Right kidney (tissue), 9 donors: ENCODE measurements at places on chromosomes 12 and 14.

- DNase-seq, result no peak
These were observed 78.8 kb downstream of the CRACR2A start for GRCh38 chr12:3673981-3674708.

DNA sequence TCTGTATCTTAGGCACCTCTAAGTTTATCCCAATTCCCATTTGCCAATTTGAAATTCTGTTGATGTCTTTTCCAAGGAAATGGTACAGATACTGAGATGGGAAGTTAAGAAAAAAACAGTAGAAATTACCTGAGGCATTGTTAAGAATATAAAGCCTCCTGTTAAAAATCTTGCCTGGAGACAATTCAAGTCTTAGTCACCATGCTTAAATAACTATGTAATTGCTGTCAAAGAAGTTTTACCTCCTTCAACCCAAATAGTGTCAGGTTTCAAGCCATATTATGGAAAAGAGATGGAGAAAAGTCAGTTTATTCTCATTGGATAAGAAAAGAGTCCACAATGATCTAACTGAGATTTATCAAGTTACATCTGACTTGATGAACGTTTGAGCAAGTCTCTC lies 974.7 kb downstream of the GALC start:
- no peak for DNase-seq

DNA sequence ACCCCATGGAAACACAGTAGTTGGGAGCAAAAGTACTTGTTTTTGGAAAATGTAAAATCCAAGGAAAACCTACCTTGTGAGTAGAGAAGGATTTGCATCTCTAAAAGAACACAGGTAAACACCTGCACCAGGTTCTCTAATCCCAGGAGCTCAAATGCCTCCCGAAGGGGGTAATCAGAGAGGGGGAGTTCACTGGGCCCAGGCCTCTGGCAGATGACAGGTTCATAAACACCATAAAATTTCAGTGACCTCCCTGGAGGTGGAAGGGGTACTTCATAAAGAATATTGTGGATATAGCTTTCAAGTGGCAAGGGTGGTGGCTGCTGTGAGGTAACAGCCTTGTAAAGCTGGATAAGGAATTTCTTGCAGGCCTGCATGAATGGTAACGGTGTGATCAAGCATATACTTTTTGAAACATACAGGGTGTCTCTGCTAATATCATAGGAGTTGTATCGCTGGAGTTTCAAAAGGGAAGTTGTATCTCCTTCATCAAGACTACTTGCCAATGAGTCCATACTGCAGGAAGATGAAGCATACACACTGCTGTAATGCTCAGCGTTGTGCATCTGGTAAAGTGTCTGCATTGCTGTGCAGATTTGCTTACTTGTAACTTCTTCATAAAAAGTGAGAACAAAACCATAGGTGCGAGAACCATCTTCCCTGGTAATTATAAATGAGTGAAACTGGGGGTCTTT lies 111.3 kb downstream of the DENND5B start:
- no peak for DNase-seq

- DNase-seq, result no peak
These were observed 3.0 kb upstream of the RBMS2 start for GRCh38 chr12:56518570-56518969.

- DNase-seq, result no peak
These were observed 11.7 kb upstream of the OSBPL8 start for GRCh38 chr12:76571256-76571655.

- DNase-seq, result no peak
These were observed 24.8 kb downstream of the FOS start for GRCh38 chr14:75303381-75303789.

DNA sequence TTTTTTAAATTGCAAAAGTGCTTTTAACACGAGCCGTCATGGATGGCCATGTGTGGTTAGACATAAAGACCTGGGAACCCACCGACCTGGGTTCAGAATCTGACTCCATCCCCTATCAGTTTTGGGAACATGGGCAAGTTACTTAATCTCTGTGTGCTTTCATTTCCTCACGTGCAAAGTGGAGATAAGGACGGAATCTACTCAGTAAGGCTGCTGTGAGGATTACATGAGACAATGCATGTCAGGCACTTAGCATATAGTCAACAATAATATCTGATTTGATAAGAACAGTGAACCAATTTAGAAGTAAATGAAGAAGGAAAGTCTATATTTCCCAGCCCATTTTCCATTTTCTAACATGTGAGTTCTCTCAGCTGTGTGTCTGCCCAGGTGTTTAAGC lies 235.4 kb downstream of the SUDS3 start:
- DNase-seq, result no peak

- no peak for DNase-seq
These were observed 106.5 kb downstream of the EML1 start for GRCh38 chr14:99899578-99900178.

- no peak for DNase-seq
These were observed 11.6 kb downstream of the RASSF8 start for GRCh38 chr12:25970082-25970481.

- no peak for DNase-seq
These were observed 57.2 kb upstream of the AEBP2 start for GRCh38 chr12:19382111-19382526.

DNA sequence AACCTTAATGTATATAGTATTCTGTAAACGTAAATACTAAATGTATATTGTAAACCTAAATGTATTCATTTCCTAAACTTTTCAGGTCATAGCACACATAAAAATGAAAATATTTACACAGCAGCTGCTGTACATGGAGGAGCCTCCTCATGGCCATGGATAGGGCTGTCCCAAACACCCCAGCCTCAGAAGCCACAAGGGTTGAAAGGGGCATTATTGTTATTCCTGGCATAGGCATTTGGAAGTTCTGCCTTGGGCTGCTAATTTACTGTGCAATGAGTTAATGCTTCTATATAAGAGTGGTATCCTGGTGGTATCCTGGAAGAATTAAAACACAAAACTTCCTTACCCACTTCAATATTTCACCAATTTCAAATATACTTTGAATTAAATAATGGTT lies 159.4 kb downstream of the SLC5A8 start:
- DNase-seq, result no peak

DNA sequence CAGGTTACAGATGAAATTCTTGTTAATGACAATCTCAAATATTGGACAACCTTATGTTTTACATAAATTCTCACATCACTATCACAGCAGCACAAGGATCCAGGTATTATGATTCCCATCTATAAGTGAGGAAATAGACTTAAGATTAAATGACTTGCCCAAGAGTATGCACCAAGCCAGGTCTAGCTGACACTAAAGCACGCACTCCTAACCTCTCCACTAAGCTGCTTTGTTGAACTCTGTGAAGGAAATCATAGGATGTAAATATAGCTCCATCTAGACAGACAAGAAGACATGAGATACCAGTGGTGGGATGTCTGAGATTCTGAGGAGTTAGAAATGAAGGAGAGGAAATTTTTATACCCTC lies 87.9 kb downstream of the PHLDA1 start:
- DNase-seq, result no peak

GRCh38 chr12:63093711-63094110 lies 57.3 kb downstream of the AVPR1A start:
- DNase-seq, result no peak

DNA sequence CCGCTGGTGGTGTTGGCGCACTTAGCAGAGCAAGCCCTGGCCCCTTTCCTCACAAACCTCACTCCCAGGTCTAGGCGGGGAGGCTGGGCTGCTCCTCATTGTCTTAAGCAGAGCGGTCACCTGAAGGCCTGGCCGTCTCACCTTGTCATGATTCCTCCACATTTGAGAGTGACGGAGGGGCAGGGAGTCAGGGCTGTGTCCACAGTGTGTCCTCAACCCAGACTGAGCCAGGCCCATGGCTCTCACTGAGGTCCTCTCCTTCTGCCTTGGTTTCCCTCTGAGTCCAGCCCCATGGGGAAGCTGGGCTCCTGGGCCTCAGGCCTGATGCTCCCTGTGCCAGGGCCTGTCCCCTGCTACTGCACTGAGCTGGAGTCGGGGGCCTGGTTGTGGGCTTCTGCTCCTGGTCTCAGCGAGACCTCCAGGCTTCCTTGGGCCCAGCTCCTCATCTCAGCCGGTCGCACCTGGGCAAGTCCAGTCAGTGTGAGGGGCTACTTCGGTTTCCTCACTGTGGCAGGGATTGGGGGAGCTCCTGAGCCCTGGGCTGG lies 44.9 kb downstream of the KRT80 start:
- no peak for DNase-seq

GRCh38 chr12:106193394-106194215 lies 54.2 kb downstream of the CKAP4 start:
- DNase-seq, result no peak

- no peak for DNase-seq
These were observed 26.5 kb downstream of the PACS2 start for GRCh38 chr14:105340821-105341733.

DNA sequence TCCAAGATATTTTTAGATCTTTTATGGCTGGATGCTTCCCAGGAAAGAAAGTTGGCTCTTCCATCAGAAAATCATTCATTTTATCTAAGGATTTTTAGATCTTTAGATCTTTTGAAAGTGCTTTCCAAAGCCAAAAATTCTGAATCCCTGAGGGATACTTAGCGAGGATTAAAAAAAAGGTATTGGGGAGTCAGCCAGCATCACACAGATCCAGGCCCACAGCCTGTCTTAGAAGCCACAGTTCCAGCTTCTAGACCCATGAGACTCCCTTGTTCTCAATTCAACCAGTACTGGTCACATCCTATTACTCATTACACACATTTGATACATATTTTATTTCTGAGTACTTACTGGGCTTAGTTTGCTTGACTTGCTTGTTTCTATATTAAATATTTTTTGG lies 49.9 kb downstream of the TSPAN8 start:
- DNase-seq, result no peak

DNA sequence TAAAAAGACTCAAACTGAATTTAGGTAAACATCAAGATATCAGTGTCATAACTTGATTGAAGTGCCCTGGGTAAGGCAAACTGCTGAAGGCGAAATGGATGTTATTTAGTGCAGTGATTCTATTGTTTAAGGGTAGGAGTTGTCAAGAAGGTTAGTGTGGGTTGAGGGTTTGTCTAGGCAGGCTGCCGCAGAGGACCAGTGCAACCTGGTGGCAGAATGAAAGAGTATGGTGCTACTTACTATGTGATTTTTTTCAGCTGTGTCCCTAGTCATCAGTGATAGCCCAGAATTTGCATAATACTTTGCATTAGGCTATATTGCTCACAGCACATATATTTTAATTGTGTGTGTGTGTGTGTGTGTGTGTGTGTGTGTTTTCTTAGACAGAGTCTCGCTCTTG lies 1127.0 kb downstream of the GALC start:
- no peak for DNase-seq

GRCh38 chr14:70398706-70399431 lies 18.0 kb downstream of the SYNJ2BP start:
- no peak for DNase-seq

DNA sequence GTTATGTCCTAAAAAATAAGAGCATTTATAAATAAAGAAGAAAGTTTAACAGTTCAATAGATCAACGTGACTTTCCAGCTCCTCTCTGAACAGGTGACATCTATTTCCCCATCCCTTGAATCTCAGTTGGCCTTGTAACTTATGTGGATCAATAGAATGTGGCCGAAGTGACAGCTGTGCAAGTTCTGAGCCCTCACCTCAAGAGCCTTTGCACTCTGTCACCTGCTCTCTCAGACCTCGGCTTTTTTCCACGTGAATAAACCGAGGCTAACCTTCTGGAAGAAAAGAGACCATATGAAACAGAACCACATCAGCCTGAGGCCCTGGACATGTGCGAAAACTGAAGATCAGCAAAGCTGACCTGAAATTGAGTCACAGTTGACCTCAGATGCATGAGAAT lies 253.0 kb downstream of the DAD1 start:
- DNase-seq, result no peak

GRCh38 chr12:19498099-19498498 lies 58.8 kb downstream of the AEBP2 start:
- no peak for DNase-seq

- no peak for DNase-seq
These were observed 65.9 kb downstream of the RERG start for GRCh38 chr12:15155271-15155670.

DNA sequence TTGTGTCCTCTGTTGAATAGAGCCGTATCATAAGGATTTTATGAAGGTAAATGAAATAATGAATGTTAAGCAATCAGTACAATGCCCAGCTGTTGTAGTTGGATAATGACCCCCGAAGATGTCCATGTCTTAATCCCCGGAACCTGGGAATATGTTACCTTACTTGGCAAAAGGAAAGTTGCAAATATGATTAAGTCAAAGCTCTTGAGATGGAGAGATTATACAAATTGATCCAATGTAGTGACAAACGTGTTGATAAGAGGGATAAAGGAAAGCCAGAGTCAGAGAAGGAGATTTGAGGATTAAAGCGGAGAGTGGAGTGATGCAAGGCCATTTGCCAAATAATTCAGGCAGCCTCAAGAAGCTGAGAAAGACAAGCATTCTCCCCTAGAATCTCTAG lies 19.2 kb upstream of the MGAT4C start:
- no peak for DNase-seq

DNA sequence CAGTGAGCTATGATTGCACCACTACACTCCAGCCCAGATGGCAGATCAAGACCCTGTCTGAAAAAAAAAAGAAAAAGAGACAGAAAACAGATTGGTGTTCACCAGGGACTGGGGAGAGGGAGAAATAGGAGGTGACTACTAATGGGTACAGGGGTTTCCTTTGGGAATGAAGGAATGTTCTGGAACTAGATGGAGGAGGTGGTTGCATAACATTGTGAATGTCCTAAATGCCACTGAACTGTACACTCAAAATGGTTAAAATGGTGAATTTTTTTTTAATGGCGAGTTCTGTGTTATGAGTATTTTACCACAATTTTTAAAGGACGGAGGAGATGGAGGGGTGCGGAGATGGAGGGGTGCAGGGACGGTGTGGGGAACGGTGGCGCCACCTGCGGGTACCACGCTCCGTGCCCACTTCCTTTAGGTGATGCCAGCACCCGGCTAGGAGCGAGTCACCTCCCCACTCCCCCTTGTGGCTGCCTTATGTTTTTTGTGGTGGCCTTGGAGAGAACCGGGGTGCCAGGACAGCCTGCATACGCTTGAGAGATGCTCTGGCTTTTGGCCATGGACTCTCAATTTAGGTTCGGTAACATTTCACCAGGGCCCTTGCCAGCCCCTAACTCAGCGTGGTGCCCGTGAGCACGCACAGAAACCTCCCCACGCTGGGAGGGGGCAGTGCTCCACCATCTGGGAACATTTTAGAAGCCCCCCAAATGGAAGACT lies 16.1 kb downstream of the UBC start:
- no peak for DNase-seq

DNA sequence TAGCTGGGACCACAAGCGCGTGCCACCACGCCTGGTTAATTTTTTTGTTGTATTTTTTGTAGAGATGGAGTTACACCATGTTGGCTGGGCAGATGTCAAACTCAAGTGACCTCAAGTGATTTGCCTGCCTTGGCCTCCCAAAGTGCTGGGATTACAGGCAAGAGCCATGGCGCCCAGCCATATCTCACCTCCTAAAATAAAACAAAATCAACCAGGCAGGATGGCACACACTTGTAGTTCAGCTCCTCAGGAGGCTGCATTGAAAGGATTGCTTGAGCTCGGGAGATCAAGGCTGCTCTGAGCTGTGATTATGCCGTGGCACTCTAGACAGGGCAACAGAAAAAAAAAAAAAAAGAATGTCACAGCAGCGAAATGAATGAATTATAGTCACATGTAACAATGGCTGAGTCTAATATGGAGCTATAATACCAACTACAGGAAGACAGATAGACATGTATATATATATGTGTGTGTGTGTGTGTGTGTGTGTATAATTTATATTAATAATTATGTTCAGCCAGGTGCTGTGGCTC lies 19.3 kb upstream of the TMEM120B start:
- no peak for DNase-seq

- DNase-seq, result no peak
These were observed 61.0 kb downstream of the PPM1A start for GRCh38 chr14:60309867-60310552.
